Activated CD8-positive, alpha-beta T cell treated with anti-CD3 and anti-CD28 coated beads, Interleukin-2, amount 10 ng/mL, durations not matched to agents 7 days and 5 days (primary cell): ENCODE measurements at places on chromosomes 11 and 22. TPM values are rescaled to one million over a fixed set of nuclear protein-coding genes. Genes with fewer than 3 reads are reported as not detected.

SGSM1 gene
- not detected for total RNA-seq

DNA sequence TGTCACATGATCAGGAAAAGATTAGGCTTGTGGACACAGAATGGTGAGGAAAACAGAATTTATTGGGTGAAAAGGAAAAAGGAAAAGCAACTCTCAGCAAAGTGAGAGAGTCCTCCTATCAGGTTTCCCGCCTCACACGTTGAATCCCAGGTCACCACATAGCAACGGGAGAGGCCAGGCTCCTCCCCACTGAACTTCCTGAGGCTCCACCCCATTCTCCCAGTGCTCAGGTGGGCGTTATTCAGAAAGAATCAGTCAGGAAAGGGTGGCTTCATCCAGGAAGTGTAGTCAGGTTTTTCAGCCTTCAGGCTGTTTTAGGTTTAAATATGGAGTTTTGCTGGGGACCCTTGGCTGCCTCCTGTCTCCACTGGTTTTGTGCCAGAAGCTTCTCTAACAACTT is 66.9 kb downstream of the SPON1 start:
- no peak for DNase-seq

- DNase-seq: no peak
These were observed 1395.2 kb downstream of the TBC1D22A start for GRCh38 chr22:48157676-48158075.

FREY1 gene
- 2.1 TPM for total RNA-seq

DNA sequence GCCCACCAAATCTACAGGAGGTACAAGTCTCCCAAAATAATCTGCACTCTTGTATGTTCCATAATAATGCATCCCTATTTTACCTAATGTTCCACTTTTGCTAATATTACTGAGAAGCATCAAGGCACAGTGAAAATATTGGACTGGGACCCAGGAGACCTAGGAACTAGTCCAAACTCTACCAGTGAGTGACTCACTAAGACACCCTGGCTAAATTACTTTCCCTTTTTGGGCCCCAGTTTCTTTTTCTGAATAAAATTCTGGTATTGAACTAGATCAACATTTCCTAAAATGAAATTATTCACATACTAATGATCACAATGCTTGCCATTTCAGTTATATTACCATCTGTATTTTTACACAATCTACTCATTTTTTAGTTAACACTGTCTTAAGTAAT is 19.6 kb downstream of the THAP12 start:
- no peak for DNase-seq

RBM4B gene
- 18.7 TPM for total RNA-seq

DNA sequence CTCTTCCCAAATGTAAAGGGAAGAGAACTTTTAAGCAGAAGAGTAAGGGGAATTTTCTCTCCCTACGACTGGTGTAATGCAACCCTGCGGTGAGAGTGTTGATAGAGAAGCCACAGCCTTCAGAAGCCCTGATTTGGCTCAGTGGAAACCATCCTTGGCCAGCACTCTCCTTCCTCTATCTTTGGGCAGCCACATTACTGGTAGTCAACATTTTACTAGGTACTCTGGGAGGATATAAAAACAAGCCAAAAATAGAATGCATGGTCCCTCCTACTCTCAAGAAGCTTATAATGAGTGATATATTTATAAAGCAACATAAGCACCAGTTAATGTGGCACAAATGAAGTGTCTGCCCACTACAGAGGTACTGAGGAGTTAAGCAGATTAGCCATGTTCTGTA is 201.8 kb upstream of the NCAM1 start:
- no peak for DNase-seq

MMP13 gene
- total RNA-seq: not detected

DRAP1 gene
- total RNA-seq: 219 TPM

CCDC15 gene
- 8.8 TPM for total RNA-seq

- DNase-seq: no peak
These were observed 257.5 kb downstream of the CTTN start for GRCh38 chr11:70655816-70656215.

DNA sequence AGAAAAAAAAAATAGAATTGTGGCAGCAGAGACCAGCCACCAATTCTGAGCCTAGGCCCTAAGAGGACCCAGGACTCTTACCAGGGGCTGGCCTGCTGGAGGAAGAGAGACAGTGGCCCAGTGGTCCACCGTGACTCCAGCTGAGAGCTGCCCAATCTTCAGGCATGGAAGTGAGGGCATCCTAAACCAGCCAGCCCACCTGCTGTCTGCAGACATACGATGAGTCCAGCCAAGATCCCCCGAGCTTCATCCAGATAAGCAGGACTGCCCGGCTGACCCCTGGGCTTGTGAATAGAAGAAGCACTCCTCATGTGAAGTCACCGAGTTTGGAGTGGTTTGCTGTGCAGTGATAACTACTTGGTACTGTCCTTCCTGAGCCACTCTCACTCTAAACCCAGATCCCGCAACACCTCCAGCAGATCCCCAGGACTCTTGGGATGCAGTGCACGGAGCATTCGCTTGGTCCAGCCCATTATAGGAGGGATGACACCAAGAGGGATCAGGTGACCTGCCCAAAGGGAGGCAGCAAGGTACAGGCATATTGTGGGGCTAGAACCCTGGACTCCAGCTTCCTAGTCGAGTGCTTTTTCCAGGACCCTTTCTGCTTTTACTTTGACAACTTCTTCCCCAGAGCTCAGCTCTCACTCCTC is 41.7 kb upstream of the FGF3 start:
- no peak for DNase-seq

JHY gene
- 1.6 TPM for total RNA-seq

KCTD14 gene
- total RNA-seq: 0.47 TPM

NLRX1 gene
- 24.6 TPM for total RNA-seq

EMID1 gene
- total RNA-seq: not detected

ARL14EP gene
- 30.9 TPM for total RNA-seq
